ENCODE measurements at places on chromosomes 6 and 20. TPM values are rescaled to one million over a fixed set of nuclear protein-coding genes. Genes with fewer than 3 reads are reported as not detected.

The KIF25 gene
- not detected for total RNA-seq

The C6orf15 gene
- total RNA-seq = not detected

The SOX18 gene
- total RNA-seq = 1.9 TPM

The MYLK4 gene
- total RNA-seq = 0.15 TPM

The SFT2D1 gene
- total RNA-seq = 42.1 TPM

The KCNQ5 gene
- total RNA-seq = 1.6 TPM

The GRIK2 gene
- total RNA-seq = 0.34 TPM

The HCRTR2 gene
- total RNA-seq = not detected

The OPRL1 gene
- total RNA-seq = 0.78 TPM
